ENCODE measurements at places on chromosomes 1 and 21.

GRCh38 chr1:192038567-192038966, 119.7 kb upstream of the RGS18 start:
- DNase-seq: no peak

GRCh38 chr1:164725401-164725800, 166.4 kb downstream of the PBX1 start:
- DNase-seq: no peak

DNA sequence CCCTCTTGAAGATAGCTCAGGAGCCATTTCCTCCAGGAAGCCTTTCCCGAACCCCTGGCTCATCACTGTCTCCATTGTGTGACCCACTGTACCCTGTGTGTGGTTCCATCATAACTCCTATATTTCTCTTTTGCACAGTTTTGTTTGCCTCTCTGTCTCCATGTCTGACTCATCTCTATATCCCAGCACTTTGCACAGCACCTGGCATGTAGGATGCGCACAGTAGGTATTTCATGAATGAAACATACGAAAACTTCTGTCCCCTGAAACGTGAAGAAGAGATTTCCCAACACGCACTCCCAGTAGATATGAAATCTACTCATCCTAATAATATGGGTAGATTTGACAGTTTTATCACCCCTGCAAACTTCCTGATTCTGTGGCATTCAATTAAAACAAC, 275.2 kb downstream of the NFIA start:
- no peak for DNase-seq

DNA sequence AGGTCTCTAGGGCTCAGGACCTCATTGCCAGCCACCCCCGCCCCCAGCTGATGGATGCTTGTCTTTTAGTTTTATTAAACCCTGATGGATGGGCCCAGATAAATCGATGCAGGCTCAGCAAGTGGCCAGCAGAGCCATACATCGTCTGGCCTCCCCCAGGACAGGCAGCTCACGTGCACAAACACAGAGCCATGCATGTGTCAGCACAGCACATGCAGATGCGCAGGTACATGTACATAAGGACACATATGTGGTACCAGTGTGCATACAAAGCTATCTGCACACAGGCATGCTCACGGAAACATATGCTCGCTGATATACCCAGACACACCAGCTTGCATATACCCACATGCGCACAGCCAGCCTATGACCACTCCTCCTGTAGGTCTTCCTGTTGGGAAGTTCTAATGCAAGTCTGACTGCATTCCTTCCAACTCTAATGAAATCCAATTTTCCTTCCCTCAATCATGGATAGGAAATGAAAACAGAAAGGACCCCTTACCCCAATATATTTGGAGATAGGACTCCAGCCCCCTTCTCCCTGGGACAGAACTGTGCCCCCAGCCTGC, 897 bp downstream of the COL16A1 start:
- no peak for DNase-seq

GRCh38 chr1:7401814-7402547, 369.1 kb upstream of the VAMP3 start:
- DNase-seq: no peak

- DNase-seq: no peak
Observed at GRCh38 chr1:43366179-43366578, 1.6 kb downstream of the ELOVL1 start.

DNA sequence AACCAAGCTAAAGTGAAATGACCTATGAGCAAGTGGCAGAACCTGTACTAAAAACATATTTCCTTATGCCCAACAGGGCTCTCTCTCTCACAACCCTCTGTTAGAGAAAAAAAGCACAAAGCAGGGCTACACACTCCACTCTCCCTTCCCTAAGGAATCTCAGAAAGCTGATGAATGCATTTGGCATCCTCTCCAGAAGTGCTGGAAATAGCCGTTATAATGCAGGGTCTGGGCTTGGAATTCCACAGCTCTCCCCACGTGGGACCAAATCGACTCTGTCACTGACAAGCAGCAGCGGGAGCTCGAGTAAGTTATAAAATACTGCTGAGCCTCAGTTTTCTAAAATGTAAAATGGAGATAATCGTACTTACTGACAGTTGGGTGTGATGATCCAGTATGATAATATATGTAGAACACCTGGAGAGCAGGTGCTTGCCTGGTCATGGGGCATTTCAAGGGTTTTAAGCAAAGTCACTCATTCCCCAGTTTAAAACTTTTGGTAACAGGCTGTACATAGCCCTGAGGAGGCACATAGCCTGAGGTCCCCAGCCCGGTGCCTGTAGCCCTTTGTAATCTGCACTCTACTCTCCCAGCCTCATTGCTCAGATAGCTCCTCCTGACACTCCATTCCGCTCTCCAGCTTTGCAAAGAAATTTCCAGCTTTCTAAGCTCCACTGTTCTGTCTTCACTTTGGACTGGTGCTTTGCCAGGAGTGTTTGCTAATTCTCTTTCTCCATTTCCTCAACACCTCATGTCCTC, 175.6 kb upstream of the DAB1 start:
- no peak for DNase-seq

DNA sequence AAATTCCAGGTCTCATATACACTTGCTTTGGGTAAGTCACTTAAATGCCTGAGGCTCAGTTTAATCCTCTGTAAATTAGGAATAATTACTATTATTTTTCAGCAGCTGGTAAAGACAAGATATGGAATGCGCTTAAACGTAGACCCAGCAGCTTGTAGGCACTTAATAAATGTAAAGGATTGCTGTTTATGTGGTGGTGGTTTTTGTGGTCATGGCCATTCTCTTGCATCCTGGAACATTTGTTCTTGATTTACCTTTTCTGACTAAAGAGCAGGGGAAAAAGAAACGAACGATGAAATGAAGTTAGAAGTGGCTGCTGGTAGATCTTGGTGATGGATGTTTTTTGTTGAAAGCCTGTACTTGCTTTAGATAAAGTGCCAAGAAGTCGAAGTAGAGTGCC, 195.0 kb upstream of the FOXD3 start:
- DNase-seq: no peak

DNA sequence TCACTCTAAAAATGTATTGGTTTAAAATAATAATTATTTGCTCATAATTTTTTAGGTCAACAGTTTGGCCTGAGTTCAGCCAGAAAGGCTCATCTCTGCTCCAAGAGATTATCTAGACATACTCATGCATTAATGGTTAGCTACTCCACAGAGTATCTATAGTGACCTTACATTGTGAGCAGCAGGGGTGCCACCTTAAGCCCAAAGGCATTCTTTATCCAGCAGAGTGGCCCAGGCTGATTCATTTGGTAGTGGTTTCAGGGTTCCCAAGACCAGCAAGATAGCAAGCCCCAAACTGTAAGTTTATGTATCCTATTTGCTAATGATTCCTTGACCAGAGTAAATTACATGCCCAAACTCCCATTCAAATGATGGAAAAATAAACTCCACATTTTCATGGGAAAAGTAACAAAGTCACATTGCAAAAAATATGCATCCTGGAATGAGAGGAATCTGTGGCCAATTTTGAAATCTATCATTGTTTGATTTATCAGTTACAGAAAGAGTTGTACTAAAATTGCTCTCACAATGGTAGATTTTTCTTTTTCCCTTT, 182.6 kb upstream of the KCNK2 start:
- DNase-seq: no peak

- no peak for DNase-seq
Observed at GRCh38 chr1:174337000-174337681, 110.6 kb upstream of the GPR52 start.

DNA sequence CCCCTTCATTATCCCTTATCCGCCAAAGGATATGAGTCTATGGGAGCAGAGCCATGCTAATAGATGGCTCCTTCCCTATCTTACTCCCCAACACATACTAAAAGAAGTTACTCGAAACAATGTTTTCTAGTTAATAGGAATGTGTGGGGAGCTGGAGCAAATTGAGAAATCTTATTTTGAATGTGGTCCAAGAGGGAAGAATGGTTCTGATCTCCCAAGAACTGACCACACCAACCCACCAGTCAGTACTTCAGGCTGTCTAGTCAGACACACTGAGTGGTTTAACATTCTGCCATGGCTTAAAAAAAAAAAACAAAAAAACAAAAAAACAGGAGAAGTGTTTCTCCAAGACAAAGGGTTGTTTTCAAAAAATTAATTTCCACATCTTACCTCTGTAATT, 31.5 kb upstream of the DNASE2B start:
- DNase-seq: no peak

DNA sequence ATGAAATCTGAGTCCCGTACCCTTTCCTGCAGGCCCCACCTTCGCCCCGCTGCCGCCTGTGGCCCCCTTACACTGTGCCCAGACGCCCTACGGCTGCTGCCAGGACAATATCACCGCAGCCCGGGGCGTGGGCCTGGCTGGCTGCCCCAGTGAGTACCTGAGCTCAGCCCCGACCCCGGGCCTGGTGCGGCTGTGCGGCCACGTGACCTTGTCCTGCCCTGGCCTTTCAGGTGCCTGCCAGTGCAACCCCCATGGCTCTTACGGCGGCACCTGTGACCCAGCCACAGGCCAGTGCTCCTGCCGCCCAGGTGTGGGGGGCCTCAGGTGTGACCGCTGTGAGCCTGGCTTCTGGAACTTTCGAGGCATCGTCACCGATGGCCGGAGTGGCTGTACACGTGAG, 25.2 kb downstream of the AGRN start:
- DNase-seq: no peak

DNA sequence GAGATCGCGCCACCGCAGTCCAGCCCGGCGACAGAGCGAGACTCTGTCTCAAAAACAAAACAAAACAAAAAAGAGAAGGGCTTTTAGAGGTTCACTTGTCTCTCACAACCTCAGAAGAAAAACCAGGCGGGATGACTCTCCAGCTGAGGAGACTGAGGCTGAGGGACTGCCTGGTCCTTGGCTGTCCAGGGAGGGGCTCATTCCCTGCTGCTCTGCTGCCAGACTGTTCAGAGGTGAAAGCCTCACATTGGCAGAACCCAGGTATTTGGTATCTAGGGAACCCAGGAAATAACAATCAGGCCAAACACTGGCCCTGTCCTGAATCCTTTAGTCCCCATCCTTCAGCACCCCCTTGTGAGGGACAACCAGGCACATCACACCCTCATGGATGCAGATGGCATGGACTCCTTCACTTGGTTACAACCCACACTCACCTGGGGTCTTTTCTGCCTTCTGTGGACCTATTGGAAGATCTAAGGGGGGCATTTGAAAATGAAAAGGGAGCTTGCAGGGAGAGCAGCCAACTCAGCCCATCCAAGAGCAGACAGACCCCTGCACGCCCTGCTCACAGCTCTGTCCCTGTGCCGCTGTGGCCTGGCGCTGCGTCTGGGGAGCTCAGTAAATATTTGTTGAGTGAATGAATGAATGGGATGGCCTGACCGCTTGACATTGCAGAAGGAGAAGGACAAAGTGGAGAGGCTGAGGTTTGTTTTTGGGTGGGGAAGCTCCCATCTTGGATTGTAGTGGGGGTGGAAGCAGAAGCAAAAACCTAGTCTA, 33.4 kb downstream of the CD247 start:
- DNase-seq: no peak

DNA sequence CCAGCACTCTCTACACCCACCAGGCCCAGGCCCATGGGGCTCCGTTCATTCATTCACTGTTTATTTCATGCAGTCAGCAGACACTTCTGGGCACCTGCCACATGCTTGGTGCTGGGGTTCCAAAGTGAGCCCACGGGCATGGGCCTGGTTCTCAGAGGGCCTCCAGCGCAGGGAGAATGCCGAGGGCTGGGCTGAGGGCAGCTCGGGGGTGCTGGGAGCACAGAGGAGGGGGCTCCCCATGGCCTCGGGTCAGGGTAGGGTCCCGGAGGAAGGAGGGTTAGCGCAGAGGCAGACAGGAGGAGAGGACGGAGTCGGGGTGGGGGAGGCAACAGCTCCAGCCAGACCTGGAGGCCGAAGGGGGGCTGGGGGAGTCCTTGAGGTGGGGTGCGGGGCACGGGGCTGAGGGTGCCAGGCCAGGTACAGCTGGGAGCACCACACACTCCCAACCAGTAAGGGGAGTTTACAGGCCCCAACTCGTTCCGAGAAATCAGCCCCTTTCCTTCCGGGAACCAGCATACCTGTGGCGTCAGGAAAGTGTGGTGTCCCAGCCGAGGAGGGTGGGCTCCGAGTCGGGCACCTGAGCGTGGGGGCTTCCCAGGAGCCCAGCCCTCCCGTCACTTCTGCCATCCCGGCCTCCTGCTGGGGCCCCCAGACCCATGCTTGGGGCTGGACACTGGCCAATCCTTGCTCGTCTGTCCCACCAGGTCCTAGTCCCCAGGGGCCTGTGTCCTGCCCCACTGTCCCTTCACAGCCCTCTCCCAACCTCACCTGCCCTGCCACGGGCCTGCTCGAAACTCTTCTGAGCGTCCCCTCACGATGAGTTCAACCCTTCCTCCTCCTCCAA, 10.8 kb downstream of the ARHGEF16 start:
- DNase-seq: no peak

DNA sequence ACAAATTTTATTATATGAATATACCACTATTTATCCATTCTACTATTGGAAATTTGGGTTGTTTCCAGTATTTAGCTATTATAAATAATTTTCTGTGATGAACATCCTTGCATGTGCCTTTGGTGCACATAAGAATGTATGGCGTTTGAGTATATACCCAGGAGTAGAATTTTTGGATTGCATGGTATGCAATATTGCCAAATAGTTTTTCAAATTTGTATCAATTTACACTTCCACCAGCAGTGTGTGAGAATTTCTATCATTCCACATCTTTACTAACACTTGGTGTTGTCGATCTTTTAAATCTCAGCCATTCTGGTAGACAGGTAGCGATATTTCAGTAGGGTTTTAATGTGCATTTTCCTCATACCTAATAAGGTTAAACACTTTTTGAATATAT, 9.2 kb upstream of the FNBP1L start:
- no peak for DNase-seq

DNA sequence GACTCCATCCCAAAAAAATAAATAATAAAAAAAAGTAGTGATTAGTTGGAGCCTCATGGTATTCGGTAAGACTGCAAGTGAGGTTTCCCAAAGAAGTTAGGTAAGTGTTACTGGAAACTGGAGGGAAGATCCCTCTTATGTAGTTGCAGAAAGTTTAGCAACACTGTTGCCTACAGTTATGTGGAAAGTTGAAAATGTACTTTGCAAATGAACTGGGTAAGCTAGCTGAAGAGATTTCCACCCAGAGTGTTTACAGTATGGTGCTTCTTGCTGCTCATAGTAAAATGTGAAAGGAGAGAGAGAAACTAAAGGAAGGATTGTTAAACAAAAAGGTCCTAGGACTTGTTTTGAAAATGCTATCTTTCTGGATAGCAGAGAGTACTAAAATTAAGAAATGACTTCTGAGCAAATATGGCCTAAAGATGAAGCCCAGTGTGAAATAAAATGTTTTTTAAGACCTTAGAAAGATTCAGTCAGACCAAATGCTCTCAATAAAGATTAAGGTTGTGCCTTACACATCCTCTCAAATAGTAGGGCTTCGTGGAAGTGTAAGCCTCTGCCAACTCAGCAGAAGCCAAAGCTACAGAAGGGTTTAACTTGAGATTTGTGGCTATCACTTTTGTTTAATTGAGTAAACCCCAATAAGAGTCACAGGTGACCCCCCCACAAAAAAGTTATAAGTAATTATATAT, 31.5 kb downstream of the RPS6KC1 start:
- DNase-seq: no peak

GRCh38 chr1:94550396-94550795, 8.8 kb upstream of the F3 start:
- no peak for DNase-seq

GRCh38 chr1:31592132-31592531, 15.8 kb downstream of the TINAGL1 start:
- DNase-seq: no peak

GRCh38 chr1:2296614-2297013, 68.5 kb downstream of the SKI start:
- no peak for DNase-seq

- no peak for DNase-seq
Observed at GRCh38 chr1:33606272-33606671, 133.8 kb downstream of the ZSCAN20 start.

All from activated naive CD8-positive, alpha-beta T cell treated with anti-CD3 and anti-CD28 coated beads, Interleukin-2, amount 10 ng/mL, durations not matched to agents 7 days and 5 days (primary cell).